ENCODE measurements at places on chromosomes 3 and 15. TPM values are rescaled to one million over a fixed set of nuclear protein-coding genes. Genes with fewer than 3 reads are reported as not detected.

Gene CHRNB4
- total RNA-seq = not detected

Gene TMIE
- total RNA-seq = 1.5 TPM

Gene CHRM5
- not detected for total RNA-seq

DNA sequence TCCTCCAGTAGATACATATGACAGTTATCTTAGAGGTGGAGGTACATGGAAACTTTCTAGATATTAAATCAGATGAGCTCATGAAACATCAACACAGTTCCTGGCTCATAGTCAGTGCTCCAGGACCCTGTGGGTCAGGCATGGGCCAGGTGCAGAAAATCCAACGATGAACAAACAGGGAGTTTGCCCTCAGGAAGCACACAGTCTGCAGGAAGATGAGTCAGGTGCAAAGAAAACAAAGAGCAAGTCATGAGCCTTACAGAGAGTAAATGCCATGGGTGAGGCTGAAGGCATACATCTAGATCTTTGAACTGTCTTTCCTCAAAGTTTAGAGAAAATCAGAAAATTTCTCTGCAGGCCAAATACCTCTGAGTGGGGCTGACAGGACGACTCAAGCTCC, 184.2 kb upstream of the TPM1 start:
- H3K36me3 ChIP-seq = no peaks in the 10 kb centered on the region
- no peak for DNase-seq
- no peak overlapping the region for H3K4me3 ChIP-seq
- H3K27ac ChIP-seq = no peak overlapping the region

DNA sequence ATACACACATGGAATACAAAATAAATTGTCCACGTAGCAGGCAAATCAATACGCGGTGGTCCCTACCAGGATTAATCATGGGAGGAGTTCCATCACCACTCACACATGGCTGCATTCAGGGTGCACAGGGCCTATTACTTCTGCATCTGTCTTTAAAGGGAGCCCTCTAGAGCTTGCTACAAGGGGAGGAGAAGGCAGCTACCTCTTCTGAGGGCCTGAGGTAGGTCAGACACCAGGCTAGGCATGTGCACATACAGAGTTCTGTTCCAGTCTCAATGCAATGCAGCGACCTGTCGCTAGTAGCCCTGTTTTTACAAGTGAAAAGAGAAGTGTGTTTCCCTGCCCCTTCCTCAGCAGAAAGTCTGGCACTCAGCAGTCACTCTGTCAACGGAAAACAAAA, 102.7 kb downstream of the ROBO2 start:
- no peak overlapping the region for H3K4me3 ChIP-seq
- H3K4me1 ChIP-seq = no peaks in the 10 kb centered on the region
- no peak for DNase-seq
- H3K27ac ChIP-seq = no peak overlapping the region
- H3K36me3 ChIP-seq = no peaks in the 10 kb centered on the region

- peaks cover 3% of the 10 kb centered on the region for H3K36me3 ChIP-seq
- no peaks in the 10 kb centered on the region for H3K27me3 ChIP-seq
- H3K4me1 ChIP-seq = peaks cover 8% of the 10 kb centered on the region
- no peak overlapping the region for H3K27ac ChIP-seq
- H3K4me3 ChIP-seq = no peak overlapping the region
- no peak for DNase-seq
These were observed 10.7 kb upstream of the MYO5C start for GRCh38 chr15:52306270-52306669.

Gene CCRL2
- 0.89 TPM for total RNA-seq

DNA sequence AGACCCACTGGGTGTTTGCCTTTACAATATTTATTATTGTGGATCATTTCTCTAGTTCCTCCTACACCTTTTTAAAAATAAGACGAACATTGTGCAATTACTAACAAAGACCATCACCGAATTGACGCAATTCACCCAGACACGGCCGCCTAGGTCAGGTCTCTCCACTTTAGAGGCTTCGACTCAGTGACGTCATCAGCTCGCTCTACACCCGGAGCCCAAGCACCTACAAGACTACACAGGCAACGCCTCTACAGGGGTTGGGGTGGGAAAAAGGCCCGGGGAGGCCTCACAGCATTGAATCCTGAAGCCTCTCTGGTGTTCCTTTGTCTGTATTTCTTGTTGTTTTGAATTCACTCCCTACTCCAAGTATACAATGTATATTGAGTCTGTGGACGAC, 16.6 kb downstream of the ZIC4 start:
- H3K27me3 ChIP-seq = peaks cover 92% of the 10 kb centered on the region
- H3K4me1 ChIP-seq = peaks cover 2% of the 10 kb centered on the region
- H3K36me3 ChIP-seq = peaks cover 12% of the 10 kb centered on the region
- H3K27ac ChIP-seq = no peak overlapping the region
- H3K4me3 ChIP-seq = no peak overlapping the region

- H3K4me1 ChIP-seq = peaks cover 13% of the 10 kb centered on the region
- no peak overlapping the region for H3K4me3 ChIP-seq
- no peaks in the 10 kb centered on the region for H3K27me3 ChIP-seq
These were observed 239.4 kb upstream of the ZPLD1 start for GRCh38 chr3:102195198-102195948.

DNA sequence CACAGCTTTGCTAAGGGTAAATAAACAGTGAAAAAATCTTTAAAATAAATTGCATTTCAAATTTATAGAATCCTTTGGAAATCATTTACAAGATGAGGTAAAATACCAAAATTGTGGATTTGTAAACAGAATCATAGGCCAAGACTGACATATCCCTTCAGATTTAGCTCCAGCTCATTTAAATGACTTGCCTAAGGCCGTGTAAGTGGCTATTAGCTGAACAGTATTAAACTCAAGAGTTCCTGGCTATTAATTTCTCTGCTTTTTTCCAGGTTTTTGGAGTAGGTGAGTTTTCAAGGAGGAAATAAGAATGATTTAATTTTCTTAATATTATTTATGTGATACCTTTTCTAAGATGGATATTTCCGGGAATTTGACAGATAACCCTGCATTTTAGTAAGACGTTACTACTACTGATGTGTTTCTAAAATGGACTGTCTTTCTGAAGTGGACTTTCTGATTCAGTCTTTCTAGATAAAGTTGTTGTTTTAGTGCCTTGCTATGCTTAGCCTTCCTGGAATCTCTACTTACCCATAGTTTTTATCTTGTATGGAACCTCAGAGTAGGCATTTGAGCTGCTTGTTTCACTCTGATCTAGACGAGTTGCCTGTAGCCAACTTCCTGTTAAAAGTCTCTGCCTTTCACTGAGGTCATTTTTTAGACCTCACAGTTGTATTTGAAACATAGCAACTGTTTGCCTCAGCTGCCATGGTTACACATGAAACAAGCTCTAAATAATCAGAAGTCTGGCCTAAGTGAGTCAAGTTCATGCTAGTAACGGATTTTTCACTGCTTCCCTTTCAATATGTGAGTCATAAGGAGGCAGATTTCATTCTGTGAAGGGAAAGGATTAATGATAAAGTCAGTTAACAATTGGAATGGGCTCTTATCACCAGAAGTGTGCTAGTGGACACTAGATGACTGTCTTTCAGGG, 127.0 kb downstream of the KLHL25 start:
- DNase-seq = peak; percentile 78
- peak overlapping the region; percentile 93 for H3K27ac ChIP-seq
- H3K27me3 ChIP-seq = no peaks in the 10 kb centered on the region
- H3K36me3 ChIP-seq = peaks cover 41% of the 10 kb centered on the region

GRCh38 chr3:25652921-25653320, 11.8 kb downstream of the TOP2B start:
- H3K27ac ChIP-seq = no peak overlapping the region
- DNase-seq = no peak
- H3K27me3 ChIP-seq = no peaks in the 10 kb centered on the region
- H3K36me3 ChIP-seq = peaks cover 20% of the 10 kb centered on the region

Gene BLM
- total RNA-seq = 62.9 TPM

Gene CTXN2
- total RNA-seq = not detected

DNA sequence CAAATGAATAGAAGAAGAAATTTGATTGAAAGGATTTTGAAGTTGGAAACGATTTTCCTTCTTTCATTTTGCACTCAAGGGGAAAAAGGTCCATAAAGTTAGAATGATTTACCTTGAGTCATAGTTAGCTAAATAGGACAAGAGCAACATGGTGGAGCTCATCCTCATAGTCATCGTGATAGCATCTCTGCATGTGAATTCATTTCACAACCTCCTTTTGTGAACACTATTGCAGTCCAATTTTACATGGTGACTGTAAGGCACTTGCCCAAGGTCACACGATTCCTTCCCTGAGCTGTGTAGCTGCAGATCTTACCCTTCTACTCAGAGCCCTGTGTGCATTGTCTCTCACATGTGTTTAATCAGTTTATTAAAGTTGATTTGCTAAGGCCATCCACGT, 359.8 kb upstream of the C2CD4B start:
- no peak overlapping the region for H3K4me3 ChIP-seq
- H3K4me1 ChIP-seq = no peaks in the 10 kb centered on the region
- H3K27ac ChIP-seq = no peak overlapping the region
- peaks cover 24% of the 10 kb centered on the region for H3K27me3 ChIP-seq

DNA sequence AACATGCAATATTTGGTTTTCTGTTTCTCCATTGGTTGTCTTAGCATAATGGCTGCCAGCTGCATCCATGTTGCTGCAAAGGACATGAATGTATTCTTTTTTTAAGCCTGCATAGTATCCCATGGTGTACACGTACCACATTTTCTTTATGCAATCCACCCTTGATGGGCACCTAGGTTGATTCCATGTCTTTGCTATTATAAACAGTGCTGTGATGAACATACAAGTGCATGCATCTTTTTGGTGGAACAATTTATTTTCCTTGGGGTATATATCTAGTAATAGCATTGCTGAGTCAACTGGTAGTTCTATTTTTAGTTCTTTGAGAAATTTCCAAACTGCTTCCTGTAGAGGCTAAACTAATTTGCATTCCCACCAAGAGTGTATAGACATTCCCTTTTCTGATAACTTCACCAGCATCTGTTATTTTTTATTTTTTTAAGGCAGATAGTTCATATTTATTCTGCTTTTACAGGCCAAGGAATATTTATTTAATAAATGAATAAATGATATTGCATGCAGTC, 62.4 kb upstream of the NPHP3 start:
- no peak overlapping the region for H3K4me3 ChIP-seq
- H3K36me3 ChIP-seq = no peaks in the 10 kb centered on the region
- DNase-seq = no peak
- no peaks in the 10 kb centered on the region for H3K4me1 ChIP-seq

Gene SLC22A14
- total RNA-seq = not detected

GRCh38 chr3:46690798-46691197, 2.7 kb downstream of the ALS2CL start:
- DNase-seq = no peak
- H3K4me1 ChIP-seq = peaks cover 46% of the 10 kb centered on the region

Data from activated naive CD4-positive, alpha-beta T cell treated with anti-CD3 and anti-CD28 coated beads for 36 hours (primary cell).